ENCODE measurements at places on chromosomes 2 and 18. TPM values are rescaled to one million over a fixed set of nuclear protein-coding genes. Genes with fewer than 3 reads are reported as not detected.

DNA sequence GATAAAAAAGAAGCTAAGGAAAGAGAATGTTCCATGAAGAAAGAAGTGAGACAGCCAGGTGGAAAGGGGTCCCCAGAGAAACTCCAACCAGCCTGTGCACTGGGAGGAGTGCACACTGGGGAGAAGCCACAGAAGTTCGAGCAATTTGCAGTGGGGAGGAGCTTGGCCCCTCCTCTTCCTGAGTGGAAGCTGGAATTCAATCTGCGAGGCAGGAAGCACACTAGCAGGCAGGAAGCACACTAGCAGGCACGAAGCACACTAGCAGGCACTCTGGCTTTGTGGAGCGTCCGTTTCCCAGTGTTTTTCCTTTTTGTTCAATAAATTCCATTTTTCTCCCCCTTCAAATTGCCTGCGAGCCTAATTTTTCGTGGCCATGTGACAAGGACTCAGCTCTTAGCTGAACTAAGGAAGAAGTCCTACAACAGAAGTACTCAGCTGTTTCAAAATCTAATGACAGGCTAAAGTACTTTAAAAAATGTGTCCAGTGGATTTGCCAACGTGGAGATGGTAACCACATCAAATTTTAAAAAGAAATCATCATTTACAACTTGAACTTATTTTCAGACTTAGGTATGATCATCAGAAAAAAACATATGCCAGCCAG lies 21.4 kb upstream of the SPIRE1 start:
- DNase-seq: no peak

GRCh38 chr2:128552141-128552805 lies 233.6 kb upstream of the HS6ST1 start:
- DNase-seq: no peak

- DNase-seq: no peak
Measured at GRCh38 chr2:2636813-2637212, 305.7 kb upstream of the MYT1L start.

GRCh38 chr2:144822966-144823365 lies 303.0 kb upstream of the ZEB2 start:
- DNase-seq: no peak

GRCh38 chr2:167196461-167197252 lies 308.4 kb downstream of the XIRP2 start:
- no peak for DNase-seq

DNA sequence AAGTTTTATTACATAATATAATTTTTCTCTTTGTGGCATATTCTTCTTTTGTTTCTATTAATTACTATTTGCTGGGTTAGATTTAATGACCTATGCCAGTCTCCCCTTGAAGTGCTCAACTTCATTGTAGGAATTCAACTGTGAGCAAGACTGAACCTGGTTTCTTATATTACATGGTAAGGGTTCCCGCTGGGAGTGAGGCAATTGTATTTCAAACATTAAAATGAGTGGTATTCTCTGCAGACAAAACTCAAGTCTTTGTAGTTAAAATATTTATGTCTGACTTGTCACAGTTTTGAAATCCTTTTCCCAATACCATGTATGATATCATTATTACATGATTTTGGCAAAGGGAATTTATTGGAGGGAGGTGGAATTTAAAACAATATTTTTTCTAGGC lies 278.7 kb downstream of the GULP1 start:
- no peak for DNase-seq

GRCh38 chr2:3041841-3042600 lies 335.6 kb downstream of the EIPR1 start:
- no peak for DNase-seq

DNA sequence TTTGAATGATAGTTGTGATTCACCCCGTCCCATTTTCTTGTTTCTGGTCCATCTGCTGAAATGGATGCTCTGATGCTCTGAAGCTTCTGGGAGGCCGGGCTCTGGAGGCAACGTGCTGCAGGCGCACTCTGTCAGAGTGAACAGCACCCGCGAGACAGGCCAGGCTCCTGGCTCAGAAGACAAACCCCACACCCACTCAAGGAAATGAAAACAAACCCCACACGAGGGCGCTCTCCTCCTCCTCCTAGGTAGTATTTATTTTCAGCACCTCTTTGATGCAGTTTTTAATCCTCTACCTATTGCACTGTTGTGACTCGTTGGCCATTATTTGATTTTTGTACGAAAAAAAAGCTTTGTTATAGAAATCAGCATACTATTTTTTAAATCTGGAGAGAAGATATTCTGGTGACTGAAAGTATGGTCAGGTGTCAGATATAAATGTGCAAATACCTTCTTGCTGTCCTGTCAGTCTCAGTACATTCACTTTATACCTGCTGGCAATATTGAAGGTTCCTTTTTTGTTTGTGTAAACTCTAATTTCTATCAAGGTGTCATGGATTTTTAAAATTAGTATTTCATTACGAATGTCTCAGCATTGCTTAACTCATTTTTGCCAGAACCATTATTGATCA lies 10.3 kb upstream of the CHST10 start:
- peak; percentile 86 for DNase-seq

GRCh38 chr18:33282142-33282541 lies 158.4 kb downstream of the CCDC178 start:
- no peak for DNase-seq

GRCh38 chr2:233977296-233977837 lies 60.2 kb downstream of the TRPM8 start:
- DNase-seq: no peak

DNA sequence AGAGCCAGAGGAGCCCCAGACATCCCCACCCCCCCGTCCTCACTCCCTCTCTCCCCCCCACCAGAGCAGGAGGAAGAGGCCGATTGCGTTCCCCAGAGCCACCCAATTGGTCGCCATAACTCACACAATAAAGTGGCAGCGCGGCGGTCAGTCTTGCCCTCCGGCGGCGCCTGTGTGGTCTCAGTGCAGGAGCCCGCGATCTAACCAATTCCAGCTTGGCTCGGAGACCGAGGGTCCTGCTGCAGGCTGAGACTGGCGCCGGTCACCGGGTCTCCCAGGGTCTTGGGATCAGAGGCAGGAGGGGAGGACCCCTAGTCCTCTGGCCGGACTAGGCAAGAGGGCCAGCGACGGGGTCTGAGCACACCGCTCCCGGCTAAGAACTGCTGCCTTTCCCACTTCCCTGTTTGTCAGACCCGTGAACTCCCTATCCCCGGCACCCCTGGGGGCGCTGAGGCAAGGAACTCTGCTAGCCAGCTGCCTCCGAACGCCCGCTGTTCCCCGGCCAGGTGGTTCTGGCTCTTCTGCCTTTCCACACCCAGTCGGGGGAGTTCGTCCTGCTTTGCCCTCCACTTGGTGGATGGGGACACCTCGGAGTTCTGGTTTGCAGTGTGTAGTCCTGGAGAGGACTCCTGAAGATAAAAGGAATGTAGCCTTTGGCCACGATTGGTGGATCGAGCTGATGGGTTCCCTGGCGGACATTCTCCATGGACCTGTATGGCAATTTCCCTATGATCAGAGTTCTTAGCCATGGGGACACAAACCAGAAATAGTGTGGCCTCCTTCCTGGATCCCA lies 1.0 kb upstream of the HOXD12 start:
- DNase-seq: no peak

- peak; percentile 20 for DNase-seq
Measured at GRCh38 chr2:161427664-161428587, 11.8 kb downstream of the TBR1 start.

GRCh38 chr2:20563251-20563650 lies 87.6 kb downstream of the HS1BP3 start:
- DNase-seq: no peak

GRCh38 chr2:17148407-17149145 lies 369.7 kb downstream of the RAD51AP2 start:
- DNase-seq: no peak

DNA sequence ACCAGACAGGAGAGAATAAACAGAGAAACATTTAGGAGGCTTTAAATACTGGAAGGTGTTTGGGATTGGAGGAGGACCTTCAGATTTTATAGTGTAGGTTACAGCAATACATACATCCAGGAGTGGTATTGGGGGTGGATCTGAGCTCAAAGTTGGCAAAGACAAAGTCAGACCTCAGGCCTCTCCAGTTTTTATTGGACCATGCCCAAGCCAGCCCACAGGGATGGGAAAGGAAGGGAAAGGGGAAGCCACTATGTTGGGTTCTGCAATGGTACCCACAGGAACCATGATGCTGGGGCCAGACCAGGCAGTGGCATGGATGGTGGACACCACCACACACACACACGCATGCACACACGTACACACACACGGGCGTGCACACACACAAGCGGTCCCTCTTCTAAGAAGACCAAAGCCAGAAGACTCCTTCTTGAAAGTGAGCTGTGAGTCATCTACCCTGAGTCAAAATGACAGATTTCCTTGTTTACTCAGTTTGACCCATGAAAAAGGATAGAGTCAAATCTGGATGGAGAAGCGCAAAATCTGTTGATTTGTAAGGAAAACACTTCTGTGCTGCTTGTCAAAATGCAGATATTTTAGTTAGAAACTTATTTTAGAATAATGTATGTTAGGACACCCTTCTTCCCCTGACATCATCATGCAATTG lies 87.9 kb downstream of the TRABD2A start:
- no peak for DNase-seq

- DNase-seq: no peak
Measured at GRCh38 chr2:109487871-109488655, 125.7 kb downstream of the SEPTIN10 start.

GRCh38 chr2:216159144-216159543 lies 50.0 kb downstream of the XRCC5 start:
- no peak for DNase-seq

GRCh38 chr2:27683390-27684071 lies 19.8 kb downstream of the SLC4A1AP start:
- DNase-seq: peak; percentile 93

The CD28 gene
- 175 TPM for total RNA-seq

The RNF152 gene
- total RNA-seq: 0.05 TPM

The SLC23A3 gene
- 1.9 TPM for total RNA-seq

The B3GNT7 gene
- total RNA-seq: not detected

The BIN1 gene
- 71.0 TPM for total RNA-seq
